Stimulated activated CD8-positive, alpha-beta memory T cell treated with anti-CD3 and anti-CD28 coated beads, Interleukin-15, amount 100 ng/mL, for 4 hours (primary cell): ENCODE measurements at places on chromosomes 7 and 10.

DNA sequence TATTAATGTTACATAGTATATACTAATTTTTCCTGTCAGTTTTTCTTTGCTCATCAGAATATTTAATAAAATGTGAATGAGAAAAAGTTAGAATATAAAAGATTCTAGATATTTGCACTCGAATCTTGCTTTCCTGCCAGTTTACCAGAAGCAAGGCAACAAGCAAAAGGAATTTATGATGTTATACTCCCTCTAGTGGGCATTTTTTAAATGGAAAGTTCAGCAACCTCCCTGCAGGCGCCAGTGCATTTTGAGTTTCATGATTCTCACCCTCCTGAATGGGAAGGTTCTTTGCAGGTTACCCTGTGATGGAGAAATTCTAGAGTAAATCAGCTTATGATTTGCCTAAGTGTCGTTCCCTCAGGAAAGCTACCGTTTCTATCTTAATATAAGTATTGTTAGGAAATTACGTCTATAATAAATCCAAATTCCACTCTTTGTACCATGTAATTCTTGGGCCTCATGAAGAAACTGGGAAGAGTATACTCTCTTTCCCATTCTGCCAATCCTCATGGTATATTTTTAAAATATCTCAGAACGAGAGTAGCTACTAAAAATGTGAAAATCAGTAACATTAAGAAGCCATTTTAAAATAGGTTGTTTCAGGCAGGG lies 350.0 kb downstream of the CRPPA start:
- no peak for DNase-seq

DNA sequence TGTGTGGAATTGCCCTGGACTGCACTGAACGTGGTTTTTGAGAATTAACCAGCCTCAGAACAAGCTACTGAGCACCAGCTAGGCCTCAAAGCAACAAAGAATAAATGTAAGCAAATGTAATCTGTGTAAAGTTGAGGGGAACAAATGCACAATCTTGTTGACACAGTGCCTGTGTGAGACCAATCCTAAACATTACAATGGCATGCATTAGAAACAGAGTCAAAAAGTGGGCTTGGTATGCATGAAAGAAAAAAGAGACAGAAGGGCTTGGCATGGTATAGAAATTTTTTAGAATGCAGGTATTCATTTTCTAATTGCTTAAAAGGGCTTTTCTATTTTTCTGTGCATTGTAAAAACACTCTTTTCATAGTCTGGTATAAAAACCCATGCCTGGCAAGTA lies 224.3 kb downstream of the POU6F2 start:
- DNase-seq, result no peak

- no peak for DNase-seq
Measured at GRCh38 chr7:39703144-39703543, 79.8 kb downstream of the RALA start.

- no peak for DNase-seq
Measured at GRCh38 chr7:128019288-128019687, 11.9 kb downstream of the LRRC4 start.

GRCh38 chr7:15582773-15583172 lies 21.0 kb upstream of the AGMO start:
- no peak for DNase-seq

DNA sequence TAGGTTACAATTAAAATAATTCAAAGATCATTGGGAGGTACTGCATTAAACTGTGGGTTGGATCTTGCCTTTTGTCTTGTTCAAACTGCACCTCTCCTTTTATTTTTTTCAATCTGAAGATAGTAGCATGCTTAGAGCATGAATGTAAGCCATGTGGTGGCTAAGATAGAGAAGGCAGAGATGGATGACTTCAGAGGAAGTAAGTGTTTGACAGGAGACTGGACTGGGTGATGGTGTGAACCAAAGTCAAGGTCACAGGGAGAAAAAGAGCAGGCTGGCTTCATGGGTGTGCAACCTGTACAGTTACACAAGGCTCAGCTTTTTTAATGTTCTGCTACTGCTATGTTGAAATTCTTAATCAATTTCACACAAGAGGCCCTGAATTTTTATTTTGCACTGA lies 85.6 kb downstream of the ZEB1 start:
- no peak for DNase-seq

DNA sequence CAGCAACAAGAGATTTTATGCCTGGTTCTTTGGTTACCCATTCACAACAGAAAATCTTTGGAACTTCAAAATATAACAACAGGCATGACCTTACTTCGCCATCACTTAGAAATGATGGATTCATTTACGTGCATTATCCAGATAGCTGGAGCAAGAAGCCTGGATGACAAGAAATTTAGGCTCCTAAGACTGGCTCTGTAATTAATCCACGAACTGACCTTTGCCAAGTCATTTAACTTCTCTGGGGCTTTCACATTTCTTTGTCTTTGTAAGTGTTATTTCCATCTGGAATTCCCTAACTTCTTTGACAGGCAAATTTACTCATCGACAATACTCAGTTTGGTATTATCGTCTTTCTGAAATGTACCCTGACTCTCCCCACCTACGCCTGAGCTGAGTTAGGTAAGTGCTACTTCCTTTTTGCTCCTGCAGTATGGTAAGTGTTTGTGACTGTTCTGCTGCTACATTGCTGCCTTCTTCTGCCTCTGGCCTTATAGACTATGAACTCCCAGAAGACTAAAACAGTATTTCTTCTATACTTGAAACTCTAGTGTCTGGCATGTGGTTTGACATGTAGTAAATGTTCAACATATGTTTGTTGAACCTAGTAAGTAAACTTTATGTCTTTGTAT lies 5.5 kb upstream of the MDFIC start:
- DNase-seq, result no peak

DNA sequence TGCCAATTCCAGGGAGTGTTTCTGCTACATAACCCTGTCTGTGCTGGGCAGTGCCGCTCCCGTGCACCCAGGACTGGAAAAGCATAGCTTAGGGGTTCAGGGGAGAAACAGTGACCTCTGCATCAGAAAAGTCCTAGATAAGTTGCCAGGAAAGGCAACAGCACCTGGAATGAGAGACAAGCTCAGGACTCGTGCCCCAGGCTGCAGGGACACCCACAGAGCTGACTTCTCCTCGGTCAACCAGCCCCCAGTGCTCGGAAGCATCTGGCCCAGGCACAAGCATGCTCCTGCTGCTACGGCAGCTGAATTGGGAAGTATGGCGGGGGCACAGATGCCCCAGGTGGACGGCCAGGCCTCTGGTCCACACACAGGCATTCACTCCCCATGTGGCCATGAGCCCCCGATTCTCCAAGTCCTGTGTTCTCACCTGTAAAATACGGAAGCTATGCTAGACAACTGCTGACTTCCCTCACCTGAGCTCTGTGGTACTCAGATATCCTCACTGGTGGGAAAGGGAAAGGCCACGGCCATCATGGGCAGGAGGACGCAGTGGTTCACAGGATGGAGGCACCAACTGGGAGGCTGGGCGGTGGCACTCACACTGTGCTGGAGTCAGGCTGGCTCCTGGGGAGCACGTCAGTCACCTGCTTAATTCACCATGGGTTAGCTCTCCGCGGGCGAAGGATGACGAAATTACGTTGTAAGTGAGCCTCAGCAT lies 220.5 kb downstream of the PTPRN2 start:
- DNase-seq, result no peak

GRCh38 chr10:48765039-48765438 lies 80.4 kb downstream of the WDFY4 start:
- DNase-seq, result no peak

- no peak for DNase-seq
Measured at GRCh38 chr10:24289235-24289634, 80.3 kb downstream of the KIAA1217 start.

GRCh38 chr7:100156331-100157068 lies 2.0 kb downstream of the TRAPPC14 start:
- DNase-seq, result no peak

DNA sequence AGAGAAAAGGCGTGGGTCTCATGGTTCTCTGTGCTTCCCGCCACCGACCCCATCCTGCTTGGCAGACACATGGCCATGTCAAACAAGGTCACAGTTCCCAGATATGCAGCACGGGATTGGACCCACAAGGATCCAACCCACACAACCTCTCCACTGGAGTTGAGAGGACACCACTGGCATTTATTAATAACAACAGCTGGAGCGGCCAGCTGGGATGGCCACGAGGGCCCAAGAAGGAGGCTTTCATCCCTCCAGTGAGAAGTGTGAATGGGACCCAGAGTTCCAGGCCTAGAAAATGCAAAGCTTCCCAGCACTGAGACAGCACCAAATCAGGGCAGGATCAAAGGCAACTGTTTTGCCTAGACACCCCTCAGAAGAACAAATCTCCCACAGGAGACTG lies 31.5 kb downstream of the FGFR2 start:
- DNase-seq, result no peak

GRCh38 chr10:99748823-99749451 lies 16.9 kb downstream of the CUTC start:
- DNase-seq, result no peak

GRCh38 chr7:64559206-64559605 lies 3.7 kb downstream of the ZNF680 start:
- no peak for DNase-seq

- DNase-seq, result peak; percentile 1
Measured at GRCh38 chr10:29482591-29483431, 152.0 kb downstream of the SVIL start.

- DNase-seq, result no peak
Measured at GRCh38 chr10:119282446-119282845, 75.1 kb downstream of the GRK5 start.

DNA sequence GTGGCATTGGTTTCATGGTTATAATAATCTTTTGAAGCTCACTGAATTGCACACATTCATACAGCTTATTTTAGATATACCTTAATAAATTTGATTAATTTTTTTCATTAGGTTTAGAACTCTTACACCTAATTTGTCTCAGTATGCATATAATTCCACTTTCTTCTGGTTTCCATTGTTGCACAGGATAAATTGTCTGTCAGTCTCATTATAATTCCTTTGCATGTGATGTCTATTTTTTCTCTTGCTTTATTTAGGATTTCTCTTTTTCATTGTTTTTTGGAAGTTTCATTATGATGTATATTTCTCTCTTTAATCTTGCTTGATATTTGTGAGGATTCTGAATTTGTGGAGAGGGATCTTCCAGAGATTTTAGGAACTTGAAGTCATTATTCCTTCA lies 84.7 kb downstream of the ARL5B start:
- DNase-seq, result no peak

- DNase-seq, result no peak
Measured at GRCh38 chr10:80104066-80104926, 25.8 kb downstream of the TMEM254 start.

- no peak for DNase-seq
Measured at GRCh38 chr10:91816981-91817380, 18.8 kb downstream of the TNKS2 start.

DNA sequence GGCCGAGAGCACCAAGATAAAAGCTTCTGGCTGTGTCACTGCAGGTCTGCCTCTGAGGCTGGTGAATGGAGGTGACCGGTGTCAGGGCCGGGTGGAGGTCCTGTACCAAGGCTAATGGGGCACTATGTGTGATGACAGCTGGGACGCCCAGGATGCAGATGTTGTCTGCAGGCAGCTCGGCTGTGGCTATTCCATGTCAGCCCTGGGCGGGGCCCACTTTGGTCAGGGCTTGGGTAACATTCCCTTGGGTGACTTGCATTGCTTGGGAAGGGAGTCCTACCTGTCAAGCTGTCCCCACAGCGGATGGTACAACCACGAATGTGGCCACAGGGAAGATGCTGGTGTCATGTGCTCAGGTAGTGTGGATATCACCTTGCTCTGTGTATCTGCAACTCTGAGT lies 8.0 kb downstream of the DMBT1 start:
- DNase-seq, result no peak

DNA sequence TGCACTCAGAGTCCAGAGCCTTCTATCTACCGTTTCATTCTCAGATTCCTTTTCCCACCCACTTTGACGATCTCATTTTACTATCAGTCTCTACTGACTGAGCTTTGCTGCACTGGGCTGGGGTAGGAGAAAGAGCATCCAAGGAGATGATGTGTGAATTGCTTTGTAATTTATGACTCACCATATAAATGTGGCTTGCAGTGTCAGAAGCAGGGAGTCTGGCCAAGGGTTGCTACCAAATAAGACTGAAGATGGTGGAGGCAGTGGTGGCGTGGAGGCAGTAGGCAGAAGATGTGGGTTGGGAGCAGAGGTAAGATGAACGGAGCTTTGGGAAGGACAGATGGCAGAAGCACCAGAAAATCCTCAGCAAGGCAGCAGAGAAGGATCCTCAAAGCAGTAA lies 73.3 kb upstream of the AGK start:
- DNase-seq, result no peak

- peak; percentile 62 for DNase-seq
Measured at GRCh38 chr10:72079356-72079755, 9.0 kb downstream of the SPOCK2 start.

DNA sequence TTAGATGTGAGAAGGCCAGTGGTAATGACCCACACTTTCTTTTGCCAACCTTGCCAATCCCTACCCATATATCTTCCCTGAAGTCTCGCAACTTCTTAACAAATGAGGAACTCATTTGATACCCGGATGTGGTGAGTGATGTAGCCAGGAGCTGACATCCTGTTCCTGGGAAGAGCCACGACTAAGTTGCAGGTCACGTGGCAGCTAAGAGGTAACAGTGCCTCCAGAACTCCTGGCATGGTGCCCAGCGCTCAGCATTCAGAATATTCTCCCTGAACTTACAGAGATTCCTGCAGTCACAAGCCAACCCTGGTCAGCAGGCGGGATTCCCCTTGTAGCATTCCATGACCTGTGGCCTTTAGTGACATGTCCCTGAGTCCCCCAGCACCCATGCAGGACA lies 282.5 kb downstream of the GALNT17 start:
- no peak for DNase-seq

- no peak for DNase-seq
Measured at GRCh38 chr7:26857506-26858240, 6.7 kb downstream of the SKAP2 start.

GRCh38 chr10:62819141-62819920 lies 3.2 kb upstream of the EGR2 start:
- DNase-seq, result no peak

GRCh38 chr10:20443094-20443493 lies 454.0 kb downstream of the NEBL start:
- DNase-seq, result no peak

- no peak for DNase-seq
Measured at GRCh38 chr10:121418126-121418777, 180.0 kb downstream of the FGFR2 start.

DNA sequence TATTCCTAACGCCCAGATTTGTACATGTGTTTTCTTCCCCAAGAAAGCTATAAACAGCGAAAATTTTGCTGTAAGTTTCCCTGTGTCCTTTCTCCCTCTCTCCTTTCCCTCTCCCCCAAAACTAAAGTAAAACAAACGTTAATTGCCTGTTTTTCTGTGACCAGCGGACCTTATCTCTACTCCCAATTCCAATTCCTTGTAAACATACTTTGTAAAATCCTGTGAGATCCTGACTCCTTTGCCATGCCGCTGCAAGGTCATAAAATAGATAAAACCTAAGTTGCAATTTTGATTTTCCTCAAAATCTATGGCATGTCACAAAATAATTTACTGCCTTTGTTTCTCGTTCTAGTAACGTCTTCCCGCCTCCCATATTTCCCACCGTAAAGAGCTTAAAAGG lies 217.6 kb downstream of the USP6NL start:
- no peak for DNase-seq

DNA sequence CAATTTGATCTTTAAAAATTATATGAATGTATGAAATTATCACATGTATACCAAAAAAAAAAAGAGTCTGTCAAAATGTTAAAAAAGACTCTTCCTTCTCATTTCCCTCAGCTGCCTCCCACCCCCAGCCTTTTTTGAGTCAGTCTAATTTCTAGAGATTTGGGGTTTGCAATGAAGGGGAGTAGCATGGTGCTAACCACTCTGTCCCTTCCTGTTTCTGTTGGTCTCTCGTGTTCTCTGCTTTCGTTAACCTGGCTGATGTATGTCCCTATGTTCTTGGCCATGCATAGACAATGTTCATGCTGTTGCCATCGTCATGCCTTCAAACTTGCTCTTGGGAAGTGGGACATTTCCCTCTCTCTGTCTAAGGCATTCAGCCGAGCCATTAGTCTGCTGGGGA lies 474.1 kb downstream of the LRMDA start:
- no peak for DNase-seq
